ENCODE measurements at places on chromosomes 1 and 21.

GRCh38 chr21:28975397-28975796 lies 17.3 kb downstream of the LTN1 start:
- DNase-seq = no peak

GRCh38 chr1:57620605-57621004 lies 196.7 kb upstream of the DAB1 start:
- no peak for DNase-seq

DNA sequence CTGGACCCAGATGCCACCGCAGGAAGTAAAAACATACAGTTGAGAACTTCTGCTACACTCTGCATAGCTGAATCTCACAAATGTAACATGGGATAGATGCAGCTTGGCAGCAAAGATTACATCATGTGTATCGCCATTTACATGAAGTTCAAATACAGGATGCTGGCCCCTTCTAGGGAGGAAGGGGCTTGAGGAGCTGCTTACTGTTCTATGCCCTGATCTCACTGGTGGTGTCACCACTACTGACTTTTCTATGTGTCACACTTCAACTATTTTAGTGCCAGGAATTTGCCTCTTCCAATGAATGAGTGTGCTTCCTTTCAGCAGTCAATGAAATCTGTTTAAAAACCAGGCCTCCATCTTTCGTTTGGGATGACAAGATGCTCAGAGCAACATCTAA lies 31.1 kb downstream of the MRAP start:
- no peak for DNase-seq

DNA sequence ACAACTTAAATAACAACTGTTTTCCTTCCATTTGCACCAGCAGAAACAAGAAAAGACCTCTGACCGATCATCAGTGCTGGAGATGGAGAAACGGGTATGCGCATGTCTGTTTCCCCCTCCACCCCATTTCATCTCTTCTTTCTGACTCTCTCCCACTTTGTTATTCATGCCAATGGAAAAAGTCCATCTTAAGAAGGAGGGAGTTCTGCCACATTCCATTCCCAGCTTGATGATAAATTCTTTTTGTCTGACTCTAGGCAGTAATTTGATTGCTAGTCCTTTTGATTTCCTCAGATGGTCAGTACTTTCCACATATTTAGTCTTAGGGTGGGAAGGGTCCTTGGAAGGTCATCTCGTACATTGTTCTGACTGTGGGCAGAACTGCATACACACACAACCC lies 142.5 kb downstream of the SYT2 start:
- DNase-seq = no peak

DNA sequence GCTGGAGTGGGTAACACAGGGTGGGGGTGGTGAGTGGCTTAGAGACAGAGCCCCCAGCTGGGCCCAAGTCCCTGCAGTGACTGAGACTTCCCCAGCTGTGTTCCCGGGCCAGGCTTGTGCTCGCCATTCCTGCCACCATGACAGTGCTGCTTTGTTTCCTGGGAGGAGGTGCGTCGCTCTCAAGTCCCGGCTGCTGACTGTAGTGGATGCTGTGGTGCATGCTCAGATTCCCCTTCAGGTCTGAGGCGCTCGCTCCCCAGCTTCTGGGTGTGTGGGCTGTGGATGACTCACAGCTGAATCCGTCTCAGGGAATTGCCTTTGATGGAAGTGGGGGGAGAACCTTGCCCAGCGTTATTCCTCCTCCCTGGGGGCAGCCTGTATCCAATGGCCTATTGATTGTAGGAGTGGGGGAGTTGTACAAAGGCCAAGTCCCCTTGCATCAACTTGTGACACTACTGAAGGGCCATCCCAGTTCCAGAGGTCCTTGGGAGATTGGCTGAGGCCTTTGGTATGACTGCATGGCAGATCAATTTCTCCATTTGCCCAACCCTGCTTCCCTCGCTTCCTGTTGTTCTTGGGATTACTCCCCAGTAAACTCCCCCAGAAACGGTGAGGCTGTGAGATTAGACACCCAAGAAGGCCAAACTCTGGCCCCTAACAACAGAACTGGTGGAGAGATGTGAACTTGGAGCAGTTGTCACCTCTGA lies 17.8 kb upstream of the POU3F1 start:
- no peak for DNase-seq

- DNase-seq = no peak
These were observed 28.9 kb downstream of the KCNA10 start for GRCh38 chr1:110489973-110490542.

DNA sequence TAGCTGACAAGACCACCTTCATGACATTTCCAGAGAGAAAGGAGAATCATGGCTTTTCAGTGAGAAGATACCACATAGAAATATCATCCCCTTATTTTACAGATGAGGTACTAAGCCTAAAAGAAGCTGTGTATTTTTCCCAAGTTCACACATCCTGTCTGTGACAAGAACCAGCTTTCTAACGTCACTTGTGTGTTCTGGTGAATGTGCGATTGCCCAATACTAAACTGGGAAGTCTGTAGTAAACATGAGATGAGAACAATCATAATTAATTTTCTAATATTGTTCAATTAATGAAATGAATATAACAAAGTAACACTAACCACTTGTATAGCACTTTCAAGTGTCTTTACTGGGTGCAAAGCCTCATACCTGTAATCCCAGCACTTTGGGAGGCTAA lies 46.0 kb downstream of the PTGER3 start:
- DNase-seq = no peak

DNA sequence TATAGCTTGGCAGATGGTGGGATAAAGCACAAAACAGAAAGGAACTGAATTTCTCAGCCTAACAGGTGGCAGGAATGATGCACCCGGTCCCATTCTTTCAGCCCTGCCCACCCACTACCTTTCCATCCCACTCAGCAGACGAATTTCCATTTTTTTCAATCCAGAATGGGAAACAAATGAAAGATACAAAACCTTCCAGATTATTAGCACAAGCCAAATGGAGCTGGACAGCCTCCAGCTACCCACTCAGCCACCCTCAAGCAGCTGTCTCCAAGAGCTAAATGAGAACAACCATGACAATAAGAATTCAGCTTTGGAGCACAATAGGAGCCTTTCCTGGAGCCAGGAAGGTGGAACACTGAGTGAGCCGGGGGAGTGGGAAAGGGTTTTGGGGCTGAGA lies 96.3 kb upstream of the ST6GALNAC5 start:
- no peak for DNase-seq

DNA sequence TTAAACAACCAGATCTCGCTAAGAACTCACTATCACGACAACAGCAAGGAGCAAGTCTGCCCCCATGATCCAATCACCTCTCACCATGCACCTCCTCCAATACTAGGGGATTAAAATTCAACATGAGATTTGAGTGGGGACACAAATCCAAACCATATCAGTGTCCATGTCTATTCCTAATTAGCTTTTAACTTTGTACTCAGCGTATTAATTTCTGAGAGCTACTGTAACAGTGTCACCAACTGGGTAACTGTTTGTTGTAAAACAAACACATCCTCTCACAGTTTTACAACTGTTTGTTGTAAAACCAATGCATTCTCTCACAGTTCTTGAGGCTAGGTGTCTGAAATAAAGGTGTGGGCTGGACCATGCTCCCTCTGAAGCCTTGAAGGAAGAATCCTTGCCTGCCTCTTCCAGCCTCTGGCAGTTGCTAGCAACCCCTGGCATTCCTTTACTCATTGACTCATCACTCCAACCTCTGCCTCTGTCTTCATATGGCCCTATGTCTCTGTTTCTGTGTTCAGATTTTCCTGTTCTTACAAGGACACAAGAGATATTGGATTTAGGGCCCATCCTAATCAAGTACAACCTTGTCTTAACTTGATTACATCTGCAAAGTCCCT lies 121.2 kb downstream of the LTN1 start:
- DNase-seq = no peak

DNA sequence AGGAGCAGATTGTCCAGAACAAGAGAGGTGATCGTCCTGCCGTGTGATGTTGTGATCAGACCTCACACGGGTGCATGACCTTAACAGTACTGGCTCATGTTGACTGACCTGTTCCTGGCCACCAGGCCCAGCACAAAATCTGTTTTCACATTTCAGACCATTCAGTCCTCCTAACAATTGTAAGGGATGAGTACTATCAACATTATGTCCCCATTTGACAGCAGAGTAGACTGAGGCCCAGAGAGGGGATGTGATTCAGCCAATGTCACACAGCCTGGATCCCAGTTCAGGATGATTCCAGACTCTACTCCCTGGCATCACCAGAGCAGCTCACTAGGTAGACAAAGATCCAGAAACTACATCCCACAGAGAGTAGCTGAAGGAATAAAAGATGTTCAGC lies 7.4 kb upstream of the TAS1R2 start:
- no peak for DNase-seq

DNA sequence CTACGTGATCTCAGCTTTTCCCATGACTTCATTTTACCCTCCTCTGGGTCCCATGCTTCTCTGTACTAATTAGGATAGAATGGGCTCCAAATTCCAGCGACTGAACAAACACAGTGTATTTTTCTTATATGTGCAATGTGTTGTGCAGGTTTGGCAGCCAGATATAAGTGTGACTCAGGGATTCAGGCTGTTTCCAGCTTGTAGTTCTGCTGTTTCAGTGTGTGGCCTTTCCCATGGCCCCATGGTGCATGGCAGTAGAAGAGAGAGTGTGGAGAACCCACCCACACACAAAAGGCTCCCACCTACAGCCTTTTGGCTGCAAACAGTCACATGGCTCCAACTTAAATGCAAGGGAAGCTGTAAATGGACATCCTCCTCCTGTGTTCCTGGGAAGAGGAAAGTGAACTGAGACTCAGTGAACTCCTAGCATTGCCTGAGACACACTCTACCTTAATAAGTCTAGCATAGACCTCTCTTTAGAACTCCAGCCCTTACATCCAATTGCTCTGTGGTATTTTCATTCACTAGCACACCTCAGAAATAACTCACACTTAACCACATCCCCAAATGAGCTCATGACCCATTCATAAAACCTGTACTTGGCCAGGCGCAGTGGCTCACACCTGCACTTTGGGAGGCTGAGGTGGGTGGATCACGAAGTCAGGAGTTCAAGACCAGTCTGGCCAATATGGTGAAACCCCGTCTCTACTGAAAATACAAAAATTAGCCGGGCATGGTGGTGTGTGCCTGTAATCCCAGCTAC lies 58.7 kb downstream of the KIAA0040 start:
- no peak for DNase-seq

- no peak for DNase-seq
These were observed 72.0 kb downstream of the SYT6 start for GRCh38 chr1:114081437-114082303.

- no peak for DNase-seq
These were observed 16.4 kb downstream of the CD2 start for GRCh38 chr1:116770625-116771024.

DNA sequence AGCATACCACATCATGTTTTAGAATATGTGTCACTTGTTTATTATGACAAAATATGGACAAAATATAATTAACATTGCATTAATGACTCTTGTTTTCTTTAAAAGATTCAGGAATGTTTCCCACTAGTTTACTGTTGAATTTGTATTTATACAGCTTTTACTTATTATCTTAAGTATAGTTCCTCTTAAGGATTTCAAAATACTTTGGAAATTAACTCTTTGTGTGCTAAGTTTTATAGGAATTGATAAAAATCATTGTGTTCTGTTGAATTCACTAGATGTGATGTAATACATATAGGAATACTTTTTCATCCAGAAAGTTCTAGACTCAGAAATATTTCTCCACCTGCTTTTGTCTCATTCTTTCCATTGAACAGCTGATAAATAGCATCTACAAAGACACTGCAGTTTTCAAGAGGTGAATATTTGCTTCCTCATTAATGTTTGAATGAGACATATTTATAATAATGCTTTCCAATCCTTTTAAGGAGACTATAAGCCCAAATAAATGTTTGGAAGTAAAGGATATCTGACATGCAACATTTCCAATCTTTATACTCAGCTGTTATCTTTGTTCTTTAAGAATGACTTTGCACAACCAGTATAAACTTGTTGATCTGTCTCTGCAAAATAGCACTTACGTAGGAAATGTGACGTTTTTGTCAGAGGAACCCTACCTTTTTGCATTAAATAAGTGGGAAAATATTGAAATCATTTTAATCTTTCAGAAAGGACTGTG lies 38.4 kb upstream of the SAMSN1 start:
- no peak for DNase-seq

- DNase-seq = no peak
These were observed 1.9 kb upstream of the HES3 start for GRCh38 chr1:6241887-6242740.

- no peak for DNase-seq
These were observed 1.0 kb downstream of the RNF220 start for GRCh38 chr1:44405798-44406736.

DNA sequence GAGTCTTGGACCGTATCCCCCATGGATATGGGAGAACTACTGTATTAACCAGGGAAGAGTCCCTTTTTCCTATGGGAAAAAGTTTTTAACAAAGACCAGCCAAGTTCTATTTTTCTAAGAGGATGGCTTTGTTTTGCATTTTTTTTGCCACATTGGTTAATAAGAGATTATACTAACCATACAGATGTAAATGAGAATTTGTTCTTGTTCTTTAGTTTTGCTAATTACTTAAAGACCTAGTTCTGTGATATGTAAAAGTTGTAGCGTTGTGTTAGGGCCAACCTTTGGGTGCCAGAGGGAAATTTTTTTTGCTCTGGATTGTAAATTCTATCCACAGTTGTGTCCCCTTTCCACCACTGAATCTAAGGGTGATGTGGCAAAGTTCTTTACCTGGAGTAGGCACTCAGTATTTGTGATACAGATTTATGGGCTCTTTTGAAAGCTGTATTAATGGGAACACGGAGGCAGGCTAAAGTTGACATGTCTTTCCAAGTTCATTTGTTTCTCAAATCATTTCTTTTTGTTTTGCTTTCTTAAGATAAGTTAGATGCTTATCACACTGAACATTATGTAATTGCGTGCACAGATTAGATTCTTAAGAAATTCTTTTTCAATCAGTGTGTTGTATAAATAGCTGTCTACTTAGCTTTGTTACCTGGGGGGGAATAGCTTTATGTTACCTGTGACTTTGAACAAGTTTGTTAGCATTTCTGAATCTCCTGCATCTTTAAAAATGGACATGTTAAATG lies 2.9 kb downstream of the SOAT1 start:
- no peak for DNase-seq

GRCh38 chr1:78370779-78371482 lies 119.8 kb upstream of the PTGFR start:
- no peak for DNase-seq

DNA sequence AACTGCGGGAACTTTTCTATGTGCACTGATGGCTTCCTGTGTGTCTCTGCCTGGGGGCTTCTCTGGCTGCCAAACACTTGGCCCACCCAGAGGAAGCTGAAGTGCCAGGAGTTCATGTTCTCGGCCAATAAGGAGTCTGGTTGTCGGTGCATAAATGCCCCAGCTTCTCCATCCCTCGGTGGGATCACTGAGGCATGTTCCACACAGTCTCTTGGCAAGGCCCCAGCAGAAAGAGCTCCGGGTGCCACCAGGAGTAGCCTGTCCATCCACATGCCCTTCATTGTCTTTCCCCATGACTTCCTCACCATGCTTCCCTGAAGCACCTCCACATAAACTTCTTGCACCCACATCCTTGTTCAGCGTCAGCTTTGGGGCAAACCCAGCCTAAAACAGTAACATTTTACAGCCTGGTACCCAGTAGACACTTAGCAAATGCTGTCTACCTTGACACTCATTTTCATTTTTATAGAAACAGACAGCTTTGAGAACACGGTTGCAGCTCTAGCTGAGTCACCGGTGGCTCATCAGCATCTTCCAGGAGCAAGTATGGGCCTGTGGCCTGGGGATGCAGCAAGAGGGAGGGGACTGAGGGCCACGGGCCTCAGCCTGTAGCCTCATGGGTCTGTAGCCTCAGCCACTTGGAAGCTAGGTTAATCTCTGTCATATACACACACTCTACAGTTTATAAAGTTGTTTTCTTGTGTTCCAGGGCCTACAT lies 14.8 kb upstream of the CDCP2 start:
- no peak for DNase-seq

GRCh38 chr1:30742300-30742962 lies 15.1 kb downstream of the LAPTM5 start:
- no peak for DNase-seq

All from osteocyte (in vitro differentiated cells).